ENCODE measurements at places on chromosomes 7 and 10.

DNA sequence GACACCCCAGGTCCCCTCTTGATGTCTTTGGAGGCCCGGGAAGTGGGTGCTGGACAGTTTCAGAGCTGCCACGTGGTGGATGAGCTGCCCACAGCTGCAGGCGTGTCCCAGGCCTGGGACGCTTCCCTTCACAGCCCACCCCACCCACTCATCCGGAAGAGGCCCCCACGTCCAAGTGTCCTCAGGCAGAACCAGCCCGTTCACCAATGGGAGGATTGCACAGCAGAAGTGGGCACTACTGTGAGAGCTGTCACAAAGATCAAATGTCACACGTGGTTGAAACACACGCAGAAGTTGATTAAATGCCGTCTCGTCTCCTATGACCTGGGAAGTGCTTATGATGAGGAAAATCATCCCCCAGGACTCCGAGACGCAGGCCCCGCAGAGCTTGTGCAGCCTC is 52.9 kb downstream of the STK32C start:
- DNase-seq, result no peak

DNA sequence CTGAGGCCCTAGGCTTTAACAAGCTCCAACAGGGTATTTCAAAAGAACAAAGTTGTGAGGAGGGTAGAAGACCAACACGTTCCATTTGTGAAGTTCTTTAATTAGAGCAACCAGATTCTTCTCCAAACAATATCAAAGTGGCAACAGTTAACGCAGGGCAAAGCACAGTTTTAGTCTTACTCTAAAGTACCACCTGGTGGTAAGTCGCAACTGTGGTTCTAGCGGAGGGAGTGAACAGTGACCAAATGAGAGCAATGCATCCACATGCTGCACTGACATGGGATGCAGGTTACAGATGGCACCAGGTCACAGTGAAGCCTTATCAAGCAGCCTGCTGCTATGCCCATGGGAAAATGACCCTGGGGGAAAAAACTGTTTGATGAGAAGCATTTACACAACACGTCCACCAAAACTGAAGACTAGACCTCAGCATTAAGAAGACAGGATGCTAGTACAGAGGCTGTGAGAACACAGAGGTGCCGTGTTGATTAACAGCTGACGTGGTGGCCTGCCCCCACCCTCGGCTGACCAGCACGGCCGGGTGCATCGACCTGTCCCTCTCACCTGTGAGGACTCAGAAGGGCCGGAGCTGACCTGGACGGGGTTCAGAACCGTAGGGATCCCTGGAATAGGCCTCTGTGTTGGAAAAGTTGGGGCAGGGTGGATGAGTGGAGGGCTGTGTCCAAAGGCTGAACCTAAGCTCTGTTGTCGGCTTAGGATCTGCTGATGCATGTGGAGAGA is 211.2 kb downstream of the GLI3 start:
- DNase-seq, result no peak

GRCh38 chr10:28897617-28898464 is 220.5 kb downstream of the BAMBI start:
- no peak for DNase-seq

DNA sequence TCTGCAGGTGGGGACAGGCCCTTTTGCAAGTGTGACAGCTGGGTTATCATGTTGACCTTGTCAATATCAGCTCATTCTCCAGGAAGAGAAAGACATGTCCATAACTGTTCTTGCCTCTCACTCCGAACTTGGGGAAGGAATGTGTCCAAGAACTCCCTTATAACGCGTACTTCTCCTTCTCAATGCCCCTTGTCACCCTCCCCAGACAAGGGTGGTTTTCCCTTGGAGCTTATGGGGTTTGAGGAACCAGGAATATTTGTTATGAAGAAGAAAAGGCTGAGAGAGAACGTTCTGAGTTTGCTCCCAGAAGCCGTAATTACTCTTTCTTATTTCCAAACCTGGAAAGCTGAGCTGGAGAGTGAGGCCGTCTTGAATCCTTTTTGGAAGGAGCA is 77.4 kb downstream of the MKI67 start:
- no peak for DNase-seq

DNA sequence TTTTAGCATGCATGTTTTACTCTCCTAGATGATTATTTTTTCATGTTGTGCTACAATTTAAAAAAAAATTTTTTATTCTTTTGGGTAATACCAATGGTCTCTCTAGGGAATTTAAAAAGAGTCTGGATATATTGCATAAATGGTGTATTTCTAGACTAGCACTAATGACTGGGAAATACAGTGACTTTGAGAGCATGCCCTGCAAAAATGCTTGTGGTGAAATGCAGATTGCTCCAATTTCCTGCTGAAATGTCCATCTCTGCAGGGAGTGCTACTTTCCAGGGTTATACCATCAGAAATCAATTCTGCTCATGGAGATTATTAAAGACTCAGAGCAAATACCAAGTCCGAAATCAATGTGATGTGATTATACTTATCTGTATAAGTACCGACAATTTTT is 186.1 kb downstream of the PRKG1 start:
- no peak for DNase-seq

GRCh38 chr10:21625623-21626229 is 91.7 kb downstream of the MLLT10 start:
- DNase-seq, result no peak

GRCh38 chr7:143415742-143416397 is 7.2 kb upstream of the EPHA1 start:
- no peak for DNase-seq

DNA sequence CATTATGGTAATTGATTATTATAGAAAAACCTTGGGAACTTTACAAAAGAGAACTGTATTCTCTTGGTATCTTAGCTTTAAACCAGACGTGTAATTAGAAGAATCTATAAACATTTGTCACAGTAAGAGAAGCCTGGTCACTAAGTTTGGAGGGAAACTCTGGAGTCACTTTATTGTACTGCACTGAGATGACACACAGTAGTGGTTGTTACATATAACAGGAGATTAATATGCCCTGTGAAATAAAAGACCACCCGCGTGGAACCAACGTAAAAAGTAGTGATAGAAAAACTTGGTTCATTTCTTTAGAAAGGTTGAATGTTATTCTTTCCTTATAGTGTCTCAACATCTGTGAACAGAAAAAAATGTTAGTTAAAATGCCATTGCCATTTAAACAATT is 416.1 kb downstream of the MDFIC start:
- no peak for DNase-seq

GRCh38 chr7:44484482-44485313 is 5.8 kb downstream of the NUDCD3 start:
- DNase-seq, result no peak
